Spleen (tissue), 13 donors: ENCODE measurements at places on chromosomes 4 and X. TPM values are rescaled to one million over a fixed set of nuclear protein-coding genes. Genes with fewer than 3 reads are reported as not detected.

GRCh38 chr4:23775694-23776093, 114.2 kb downstream of the PPARGC1A start:
- no peak for DNase-seq

- peak; percentile 52 for DNase-seq
Measured at GRCh38 chr4:3043282-3044020, 30.9 kb downstream of the HTT-AS start.

Gene CFP
- polyA plus RNA-seq, result 57.5 TPM

Gene ADH1B
- polyA plus RNA-seq, result 57.5 TPM

Gene PLAC1
- polyA plus RNA-seq, result not detected
